ENCODE measurements at places on chromosomes 12 and 14. TPM values are rescaled to one million over a fixed set of nuclear protein-coding genes. Genes with fewer than 3 reads are reported as not detected.

IAPP gene
- not detected for polyA plus RNA-seq

ZDHHC22 gene
- 0.54 TPM for polyA plus RNA-seq

NUAK1 gene
- polyA plus RNA-seq = 9.3 TPM

MANSC1 gene
- polyA plus RNA-seq = 32.8 TPM

NTN4 gene
- 112 TPM for polyA plus RNA-seq

COQ10A gene
- polyA plus RNA-seq = 13.3 TPM

TOMM20L gene
- polyA plus RNA-seq = 1.9 TPM

GRIP1 gene
- 28.3 TPM for polyA plus RNA-seq

CFAP54 gene
- polyA plus RNA-seq = 2.6 TPM

MAP1LC3B2 gene
- 7.1 TPM for polyA plus RNA-seq

MAGOHB gene
- polyA plus RNA-seq = 49.5 TPM

PPM1H gene
- polyA plus RNA-seq = 26.2 TPM

VCPKMT gene
- 21.2 TPM for polyA plus RNA-seq

MTHFD1 gene
- 86.3 TPM for polyA plus RNA-seq

- no peak for DNase-seq
These were observed 31.9 kb upstream of the NCOR2 start for GRCh38 chr12:124599074-124599999.

DNA sequence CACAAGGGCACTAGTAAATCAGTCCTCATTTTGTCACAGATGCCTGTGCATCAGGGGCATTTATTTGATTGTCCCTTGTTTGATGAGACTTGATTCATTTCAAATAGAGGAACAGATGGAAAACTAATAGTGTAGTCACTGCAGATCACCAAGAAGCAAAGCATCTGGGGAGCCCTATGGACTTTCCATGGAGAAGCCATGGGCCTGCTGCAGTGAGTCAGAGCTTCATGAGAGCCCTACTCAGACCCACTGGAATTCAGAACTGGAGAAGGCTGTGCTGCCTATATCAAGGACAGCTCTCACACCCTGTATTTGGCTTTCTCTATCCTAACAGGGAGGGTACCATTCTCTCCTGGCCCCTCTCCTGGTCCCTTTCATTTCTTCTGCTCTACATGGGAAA is 126.2 kb downstream of the GRIP1 start:
- no peak for DNase-seq

DNA sequence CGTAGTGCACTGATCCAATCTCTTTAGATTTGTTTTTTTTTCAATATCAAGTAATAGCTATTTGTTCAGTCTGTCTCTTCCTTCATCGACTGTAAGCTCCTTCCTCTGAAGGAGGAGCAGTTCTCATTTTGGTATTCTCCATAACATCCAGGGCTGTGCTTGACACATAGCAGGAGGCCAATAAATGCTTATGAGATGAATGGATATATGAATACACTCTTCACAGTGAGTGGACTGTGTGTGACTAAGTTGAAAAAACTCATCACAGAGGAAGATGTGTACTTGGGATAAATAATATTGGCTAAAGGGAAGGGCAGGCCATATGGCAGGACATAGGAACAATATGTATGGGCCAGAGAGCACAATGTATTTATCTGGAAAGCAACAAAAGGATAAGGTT is 205.3 kb upstream of the PRICKLE1 start:
- DNase-seq = no peak

- DNase-seq = no peak
These were observed 3.5 kb downstream of the IFI27 start for GRCh38 chr14:94113908-94114588.

GRCh38 chr14:24298892-24299254 is 707 bp downstream of the DHRS1 start:
- no peak for DNase-seq

DNA sequence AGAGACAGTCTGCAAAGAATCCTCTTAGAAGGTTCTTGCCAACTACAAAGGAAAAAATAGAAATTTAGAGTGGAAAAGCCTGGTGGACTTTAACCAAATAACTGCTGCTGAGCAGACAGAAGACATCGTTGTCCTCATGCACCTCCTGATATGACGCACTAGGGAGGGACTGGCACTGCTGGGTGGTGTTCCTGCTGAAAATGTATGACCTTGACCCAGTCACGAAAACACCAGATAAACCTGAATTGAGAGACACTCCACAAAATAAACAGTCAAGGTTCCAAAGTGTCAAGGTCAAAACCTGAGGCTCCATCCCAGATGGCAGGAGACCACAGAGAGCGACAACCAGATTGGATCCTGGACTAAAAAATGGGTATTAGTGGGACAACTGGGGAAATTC is 61.9 kb downstream of the CHGA start:
- no peak for DNase-seq

GRCh38 chr12:10068644-10069043 is 30.1 kb downstream of the CLEC1A start:
- no peak for DNase-seq

GRCh38 chr14:31487886-31488285 is at the start of gene GPR33:
TSS of gene GPR33 (minus strand) at chr14:31488039. CDS start at chr14:31483965, 4,074 bp downstream.
- no peak for DNase-seq

GRCh38 chr12:68106160-68106559 is 53.4 kb downstream of the IFNG start:
- DNase-seq = no peak

DNA sequence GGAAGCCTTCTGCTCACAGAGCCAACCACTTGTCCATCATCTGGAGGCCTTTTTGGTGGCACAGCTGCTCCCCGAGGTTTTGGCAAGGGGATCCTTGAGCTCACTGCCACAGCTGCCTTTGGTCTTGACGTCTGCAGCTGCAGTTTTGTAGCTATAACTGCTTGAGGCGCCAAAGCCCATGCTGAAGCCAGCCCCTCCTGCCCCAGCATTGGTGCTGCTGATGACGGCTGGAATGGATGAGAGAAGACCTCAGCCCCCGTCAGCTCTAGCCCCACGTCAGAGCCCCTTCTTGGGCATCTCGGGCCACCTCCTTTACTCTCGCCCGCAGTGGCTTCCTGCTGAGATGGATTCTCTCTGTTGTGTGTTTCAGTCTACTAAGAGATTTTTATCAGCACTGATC is 12.3 kb upstream of the KRT74 start:
- DNase-seq = no peak

DNA sequence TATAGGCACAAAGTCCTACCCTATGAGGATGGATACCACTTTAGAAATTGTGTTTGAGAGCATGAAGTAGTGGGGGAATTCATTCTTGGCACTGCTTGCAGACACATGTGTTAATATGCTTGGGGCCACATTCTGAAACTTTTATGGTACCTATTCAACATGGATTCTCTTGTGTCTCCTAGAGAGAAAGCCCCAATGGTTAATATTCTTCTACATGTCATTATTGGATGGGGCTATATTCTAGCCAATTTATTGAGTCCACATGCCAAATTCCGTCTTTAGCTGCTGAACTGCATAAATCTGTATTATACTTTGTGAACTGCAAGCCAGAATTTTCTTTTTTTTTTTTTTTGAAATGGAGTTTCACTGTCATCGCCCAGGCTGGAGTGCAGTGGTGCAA is 140.0 kb downstream of the KICS2 start:
- DNase-seq = no peak

DNA sequence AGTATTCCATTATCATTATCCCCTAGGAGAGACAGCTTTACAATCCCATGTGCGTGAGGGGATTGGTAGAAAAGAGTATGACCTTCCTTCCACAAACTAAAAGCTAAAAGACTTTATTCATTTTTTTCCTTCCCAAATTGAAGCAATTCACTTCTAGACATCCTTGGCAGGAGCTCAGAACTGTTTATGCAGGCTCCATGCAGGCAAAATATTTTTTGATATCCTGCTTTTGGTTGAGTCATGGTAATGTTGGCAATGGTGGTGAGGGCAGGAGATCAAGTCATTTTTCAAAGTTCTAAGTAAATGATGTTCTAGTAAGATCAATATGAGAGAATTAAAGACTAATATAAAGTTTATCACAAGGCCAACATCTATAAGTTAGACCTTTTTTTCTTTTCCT is 1.3 kb upstream of the PLEKHG7 start:
- no peak for DNase-seq

DNA sequence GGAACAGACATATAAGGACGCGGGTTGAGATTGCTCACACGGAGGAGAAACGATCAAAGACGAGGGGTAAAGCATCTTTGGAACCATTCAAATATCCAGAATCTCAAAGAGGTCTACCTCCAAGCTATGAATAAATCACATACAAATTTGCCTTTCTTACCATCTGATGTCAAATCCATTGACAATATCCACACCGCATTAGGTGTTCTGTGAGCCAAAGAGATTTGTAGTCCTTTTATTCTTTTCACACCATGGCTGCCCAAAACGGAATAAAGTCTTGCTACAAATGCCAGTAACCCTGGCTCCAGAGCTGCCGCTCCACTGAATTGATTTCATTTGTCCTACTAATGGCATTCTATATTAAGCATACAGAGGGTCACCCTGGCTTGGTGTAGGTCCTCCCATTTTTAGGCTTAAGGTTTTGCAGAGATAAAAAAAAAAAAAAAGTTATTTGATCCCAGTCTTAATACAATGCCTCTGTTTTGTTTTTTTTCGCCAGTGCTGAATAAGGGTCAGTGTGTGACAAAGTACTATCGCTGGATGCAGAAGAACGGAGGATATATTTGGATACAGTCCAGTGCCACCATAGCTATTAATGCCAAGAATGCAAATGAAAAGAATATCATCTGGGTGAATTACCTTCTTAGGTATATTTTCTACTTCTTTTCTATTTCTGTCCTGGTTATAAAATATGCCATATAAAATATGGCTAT is 157.3 kb downstream of the EGLN3 start:
- DNase-seq = no peak

- no peak for DNase-seq
These were observed 72.3 kb downstream of the LRIG3 start for GRCh38 chr12:58847901-58848600.

DNA sequence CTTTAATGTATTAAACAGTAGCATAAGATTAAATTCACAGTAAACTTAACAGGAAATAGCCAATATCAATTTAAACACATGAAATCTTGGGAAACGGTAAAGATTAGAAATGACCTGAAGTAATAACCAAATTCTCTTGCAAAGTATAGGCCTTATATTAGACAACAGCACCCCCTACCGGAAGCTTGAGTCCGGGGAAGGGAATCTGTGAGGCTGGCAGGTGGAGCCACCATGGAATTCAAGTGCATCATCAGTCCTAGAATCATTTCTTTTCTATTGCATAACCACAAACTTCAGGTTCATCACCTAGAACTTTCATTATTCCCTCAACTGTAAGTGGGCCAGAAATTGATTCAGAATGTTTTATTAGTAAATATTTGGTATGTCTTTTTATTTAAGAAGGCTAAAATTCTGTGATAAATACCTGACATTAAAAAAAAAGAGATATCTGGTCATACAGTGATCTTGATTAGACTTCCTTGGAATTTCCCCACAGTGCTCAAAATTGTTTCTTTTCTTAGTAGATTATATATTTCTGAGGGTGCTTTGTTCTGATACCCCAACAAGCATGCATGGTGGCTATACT is 48.6 kb downstream of the AP5M1 start:
- peak; percentile 53 for DNase-seq

DNA sequence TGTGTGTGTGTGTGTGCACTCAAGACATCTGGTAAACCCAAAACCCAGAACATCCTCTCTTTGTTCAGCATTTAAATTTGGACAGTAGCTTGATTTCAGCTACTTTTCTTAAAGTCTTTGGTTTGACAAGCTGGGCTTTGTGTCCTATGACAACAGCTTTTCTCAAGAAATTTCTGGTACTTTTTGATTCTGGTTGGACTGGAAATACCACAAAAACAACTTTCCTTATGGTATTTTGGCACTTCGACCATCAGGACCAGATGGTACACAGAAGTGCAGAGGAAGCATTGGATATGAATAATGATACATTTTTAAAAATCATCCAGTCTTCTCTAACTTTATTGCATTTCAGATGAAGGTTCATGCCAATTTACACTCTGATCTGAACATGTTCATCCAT is 286.6 kb upstream of the FLRT2 start:
- DNase-seq = no peak

DNA sequence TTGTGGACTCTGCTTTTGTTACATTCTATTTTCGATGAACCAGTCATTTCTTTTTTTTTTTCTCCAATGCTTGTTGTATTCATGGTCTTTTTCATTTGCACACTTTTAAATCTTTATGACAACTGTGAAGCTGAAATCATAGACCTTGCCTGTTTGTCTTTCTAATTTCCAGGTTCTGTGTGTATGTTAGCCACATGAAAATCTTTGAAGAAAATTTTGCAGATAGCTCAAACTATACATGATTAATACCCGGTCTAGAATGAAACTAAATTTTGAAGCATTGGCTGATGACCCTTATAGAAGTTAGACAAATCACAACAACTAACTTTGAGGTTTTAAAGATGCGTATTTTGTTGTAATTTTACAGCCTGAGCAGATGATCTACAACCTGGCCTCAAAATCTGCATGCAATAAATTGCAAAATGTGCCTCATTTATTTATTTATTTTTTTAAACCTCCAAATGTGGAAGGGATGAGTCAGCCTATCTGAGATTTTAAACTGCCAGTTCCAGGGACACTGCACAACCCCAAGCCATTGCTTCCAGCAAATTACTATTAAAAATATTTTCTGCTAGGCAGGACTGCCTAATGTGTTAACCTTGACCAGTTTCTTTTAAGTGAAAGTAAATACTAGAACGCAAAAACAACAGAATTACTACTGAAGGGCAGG is 96.3 kb upstream of the NAV3 start:
- no peak for DNase-seq

GRCh38 chr14:85281921-85282320 is 248.0 kb upstream of the FLRT2 start:
- no peak for DNase-seq

DNA sequence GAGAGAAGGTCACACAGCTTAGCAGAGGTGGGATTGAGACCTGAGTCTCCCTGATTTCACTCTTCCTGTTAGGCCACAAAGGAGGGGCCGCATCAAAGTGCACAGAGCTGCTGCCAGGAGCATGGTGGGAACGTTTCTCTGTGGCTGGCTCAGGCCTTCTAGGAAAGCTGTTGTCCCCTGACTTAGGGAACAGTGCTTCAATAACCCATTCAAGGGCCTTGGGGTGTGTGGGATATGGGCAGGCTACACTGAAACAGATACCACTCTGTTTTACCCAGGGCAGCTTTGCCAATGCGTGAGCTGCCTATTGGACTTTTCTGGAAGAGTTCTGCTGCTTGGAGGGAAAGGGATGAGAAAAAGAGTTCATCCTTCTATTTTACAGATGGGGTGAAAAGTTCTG is 110.0 kb downstream of the ADCK1 start:
- no peak for DNase-seq

DNA sequence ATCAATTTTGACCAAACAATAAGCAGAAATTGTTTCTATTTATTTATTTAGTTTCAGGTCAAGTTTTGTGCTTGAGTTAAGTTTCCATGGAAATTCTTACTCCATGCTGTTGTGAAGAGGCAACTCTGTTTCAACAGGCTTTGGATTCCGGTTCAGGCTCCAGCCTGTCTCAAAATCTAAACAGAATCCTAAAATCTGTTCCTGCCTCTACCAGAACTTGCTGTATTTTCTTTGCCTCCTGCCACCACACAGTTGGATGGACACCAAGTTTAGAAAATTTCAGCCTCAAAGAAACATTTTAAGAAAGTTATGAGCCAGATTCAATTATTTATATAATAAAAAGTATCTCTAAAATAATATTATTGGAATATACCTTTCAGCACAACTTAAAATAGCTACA is 330.9 kb downstream of the FOXG1 start:
- DNase-seq = no peak

All from left renal cortex interstitium (tissue), 4 donors.